ENCODE measurements at places on chromosomes 4 and X. TPM values are rescaled to one million over a fixed set of nuclear protein-coding genes. Genes with fewer than 3 reads are reported as not detected.

DNA sequence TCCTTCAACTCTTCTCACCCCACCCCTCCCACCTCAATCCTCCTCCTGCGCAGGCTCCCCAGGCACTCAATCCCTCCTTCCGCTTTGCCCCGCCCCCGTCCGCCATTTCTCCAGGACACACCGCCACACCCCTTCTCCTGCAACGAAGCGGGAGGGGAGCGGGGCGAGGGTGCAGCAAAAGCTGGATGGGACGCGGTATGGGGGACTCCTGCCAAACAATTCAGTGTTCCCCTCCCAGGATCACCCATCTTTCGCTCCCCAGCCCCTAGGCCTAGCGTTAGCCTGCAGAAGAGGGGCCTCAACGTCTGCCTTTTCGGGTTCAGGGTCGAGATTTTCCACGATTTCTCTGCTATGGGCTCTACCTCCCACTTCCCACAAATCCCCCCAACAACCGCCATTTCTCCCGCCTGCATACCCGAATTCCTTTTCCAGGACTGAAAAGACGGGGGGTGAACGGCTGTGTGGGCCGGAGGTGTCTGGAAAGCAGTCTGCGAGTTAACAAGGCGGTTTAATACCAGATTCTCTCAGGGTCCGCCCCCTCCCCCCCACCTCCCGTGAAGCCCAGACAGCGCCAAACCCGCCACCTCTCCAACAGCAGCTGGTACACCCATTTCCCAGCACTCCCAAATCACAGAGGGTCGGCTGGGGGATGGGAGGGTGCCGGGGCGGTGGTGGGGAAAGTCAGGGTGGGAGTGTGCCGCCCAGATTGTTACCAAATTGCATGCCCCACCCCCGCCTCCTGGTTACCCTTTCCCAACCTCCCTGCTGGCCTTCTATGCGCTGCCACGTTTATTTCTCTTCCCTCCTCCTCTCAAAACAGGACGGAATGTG, 774 bp downstream of the ARMCX2 start:
- peak; percentile 80 for DNase-seq

Gene FAM53A
- total RNA-seq, result 0.61 TPM

GRCh38 chr4:36206603-36207311, 37.6 kb downstream of the ARAP2 start:
- DNase-seq, result no peak

GRCh38 chr4:79178760-79179159, 147.1 kb downstream of the NAA11 start:
- DNase-seq, result peak; percentile 23

GRCh38 chr4:152856960-152857359, 77.2 kb downstream of the ARFIP1 start:
- no peak for DNase-seq

GRCh38 chrX:118038614-118039365, 77.8 kb downstream of the KLHL13 start:
- no peak for DNase-seq

- no peak for DNase-seq
Observed at GRCh38 chr4:32991663-32992062, 2271.5 kb downstream of the PCDH7 start.

DNA sequence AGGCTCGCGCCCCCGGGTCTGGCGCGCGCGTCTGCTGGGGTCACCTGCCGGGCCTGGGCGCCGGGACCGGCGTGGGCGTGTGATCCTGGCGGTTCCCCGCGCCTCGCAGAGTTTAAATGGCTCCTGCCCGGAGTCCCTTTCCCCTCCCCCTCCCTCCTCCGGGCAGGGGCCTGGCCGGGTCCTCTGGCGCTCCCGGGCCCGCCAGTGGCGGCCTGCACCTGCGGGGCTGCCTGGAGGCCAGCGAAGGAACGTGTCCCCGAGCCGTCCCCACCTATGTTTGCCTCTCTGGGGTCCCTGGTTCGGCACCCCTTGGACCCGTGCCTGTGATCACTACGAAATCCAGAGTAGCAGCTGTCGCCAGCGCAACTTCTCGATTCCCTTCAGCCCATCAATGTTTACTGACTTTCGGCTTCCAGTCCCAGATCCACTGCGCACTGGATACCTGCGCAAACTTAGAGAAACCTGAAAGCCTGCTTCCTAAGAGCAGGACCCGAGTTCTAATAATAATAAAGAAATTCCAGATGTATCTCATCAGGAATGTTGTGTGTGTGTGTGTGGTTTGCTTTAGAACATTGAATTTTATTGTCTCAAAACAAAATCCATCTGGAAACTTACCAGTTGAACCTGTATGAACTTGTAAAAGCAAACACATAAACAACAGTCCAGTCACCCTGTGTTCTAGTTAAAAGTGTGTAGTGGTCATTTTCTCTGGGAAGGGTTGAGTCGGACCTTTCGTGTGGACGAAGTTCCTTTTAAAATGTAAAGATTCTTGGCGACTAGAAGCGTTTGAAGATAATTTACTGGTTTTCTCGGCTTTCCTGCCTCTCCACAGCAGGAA, 788 bp downstream of the SHROOM2 start:
- DNase-seq, result no peak

Gene CXXC4
- total RNA-seq, result 1.4 TPM

Gene DCX
- 0.14 TPM for total RNA-seq

GRCh38 chrX:44906542-44906941, 33.6 kb downstream of the KDM6A start:
- DNase-seq, result no peak

GRCh38 chrX:65706041-65706828, 38.8 kb downstream of the MSN start:
- DNase-seq, result no peak

DNA sequence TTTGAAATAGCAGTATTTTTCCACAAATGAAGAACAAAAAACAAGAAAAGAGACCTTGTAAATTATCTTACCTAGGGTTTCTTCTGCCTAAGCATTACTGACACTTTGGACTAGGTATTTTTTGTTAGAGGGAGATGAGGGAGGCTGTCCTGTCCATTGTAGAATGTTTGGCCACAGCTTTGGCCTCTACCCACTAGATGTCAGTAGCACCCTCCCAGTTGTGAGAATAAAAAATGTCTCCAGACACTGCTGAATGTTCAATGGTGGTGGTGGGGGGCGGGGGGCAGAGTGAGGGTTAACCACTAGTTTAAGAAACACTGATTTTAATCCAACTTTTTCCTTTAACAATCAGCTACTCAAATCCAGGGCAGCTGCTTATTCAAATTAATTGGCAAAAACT, 25.8 kb downstream of the OTUD4 start:
- DNase-seq, result no peak

- peak; percentile 16 for DNase-seq
Observed at GRCh38 chrX:8783097-8783713, 18.0 kb downstream of the FAM9A start.

Gene ACSL1
- total RNA-seq, result 39.4 TPM

Gene WDFY3
- 51.8 TPM for total RNA-seq

GRCh38 chrX:64842492-64842891, 133.8 kb downstream of the ZC4H2 start:
- no peak for DNase-seq

DNA sequence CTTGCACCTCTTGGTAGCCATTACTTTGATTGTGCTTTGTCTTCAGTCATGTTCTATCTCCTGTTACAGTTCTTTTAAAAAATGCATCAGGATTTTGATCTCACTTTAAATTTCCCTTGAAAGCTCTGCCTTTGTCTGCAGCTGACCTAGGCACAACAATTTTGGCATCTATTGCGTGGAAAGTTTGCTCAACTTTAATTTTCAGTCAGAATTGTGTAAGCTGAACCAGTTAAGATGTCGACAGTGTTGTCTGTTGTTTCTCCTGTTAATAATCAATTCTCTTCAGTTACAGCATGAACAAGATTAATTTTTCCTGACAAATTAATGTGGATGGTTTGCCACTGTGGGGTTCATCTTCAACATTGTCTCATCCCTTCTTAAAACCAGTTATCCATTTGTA, 34.9 kb downstream of the TIGD2 start:
- no peak for DNase-seq

- DNase-seq, result no peak
Observed at GRCh38 chr4:824461-825062, 1.4 kb downstream of the CPLX1 start.

Gene BBS12
- 3.7 TPM for total RNA-seq

DNA sequence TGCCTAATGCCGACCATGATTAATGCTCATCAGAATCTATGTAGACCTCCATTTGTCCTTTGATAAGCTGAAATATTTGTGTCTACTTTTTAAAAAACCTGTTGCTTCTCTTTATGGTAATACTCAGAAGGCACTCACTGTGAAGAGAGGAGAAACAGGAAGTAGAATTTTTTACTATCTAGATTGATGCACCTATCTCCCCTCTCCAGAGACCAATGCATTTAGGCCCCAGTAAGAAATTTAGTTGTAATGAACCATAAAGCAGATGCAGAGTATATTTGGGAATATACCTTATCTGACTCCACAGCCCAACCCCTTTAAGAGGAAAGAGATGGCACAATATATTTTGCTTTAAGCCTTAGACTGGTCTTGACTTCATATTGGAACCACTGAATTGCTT, 11.1 kb downstream of the TBL1X start:
- DNase-seq, result no peak

Gene PGRMC2
- 90.1 TPM for total RNA-seq

- DNase-seq, result no peak
Observed at GRCh38 chrX:19543951-19544381, 28.7 kb upstream of the MAP3K15 start.

- no peak for DNase-seq
Observed at GRCh38 chr4:18050448-18050847, 28.9 kb upstream of the LCORL start.

- DNase-seq, result no peak
Observed at GRCh38 chr4:99219479-99219878, 433 bp upstream of the ADH6 start.

DNA sequence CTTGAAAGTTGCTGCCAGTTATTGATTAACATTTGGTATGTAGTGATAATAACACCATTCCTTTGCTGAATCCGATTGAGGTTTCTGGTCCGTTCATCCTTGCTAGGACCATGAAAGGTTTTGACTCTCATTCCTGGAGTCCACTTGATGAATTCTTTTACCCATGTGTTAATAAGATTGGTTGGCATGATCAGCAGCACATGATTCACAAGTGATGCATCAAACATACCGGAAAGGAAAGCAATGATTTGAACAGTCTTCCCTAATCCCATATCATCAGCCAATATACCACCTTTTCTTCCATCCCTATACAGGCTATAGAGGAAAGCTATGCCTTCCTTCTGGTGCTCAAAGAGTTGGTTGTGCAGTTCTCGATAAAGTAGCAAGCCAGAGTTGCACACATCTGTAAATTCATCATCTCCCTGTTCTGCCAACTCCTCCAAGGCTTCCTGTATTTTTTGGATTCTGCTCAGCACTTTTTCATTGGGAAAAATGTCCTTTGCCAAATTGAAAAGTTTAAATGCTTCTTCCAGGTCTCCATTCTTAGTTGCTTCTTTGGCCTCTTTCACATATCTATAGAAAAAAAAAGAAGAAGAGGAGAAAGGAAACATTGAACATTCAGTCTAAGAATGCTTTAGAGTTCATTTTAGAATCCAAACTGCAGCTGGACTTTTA, 26.7 kb downstream of the PIN4 start:
- no peak for DNase-seq

DNA sequence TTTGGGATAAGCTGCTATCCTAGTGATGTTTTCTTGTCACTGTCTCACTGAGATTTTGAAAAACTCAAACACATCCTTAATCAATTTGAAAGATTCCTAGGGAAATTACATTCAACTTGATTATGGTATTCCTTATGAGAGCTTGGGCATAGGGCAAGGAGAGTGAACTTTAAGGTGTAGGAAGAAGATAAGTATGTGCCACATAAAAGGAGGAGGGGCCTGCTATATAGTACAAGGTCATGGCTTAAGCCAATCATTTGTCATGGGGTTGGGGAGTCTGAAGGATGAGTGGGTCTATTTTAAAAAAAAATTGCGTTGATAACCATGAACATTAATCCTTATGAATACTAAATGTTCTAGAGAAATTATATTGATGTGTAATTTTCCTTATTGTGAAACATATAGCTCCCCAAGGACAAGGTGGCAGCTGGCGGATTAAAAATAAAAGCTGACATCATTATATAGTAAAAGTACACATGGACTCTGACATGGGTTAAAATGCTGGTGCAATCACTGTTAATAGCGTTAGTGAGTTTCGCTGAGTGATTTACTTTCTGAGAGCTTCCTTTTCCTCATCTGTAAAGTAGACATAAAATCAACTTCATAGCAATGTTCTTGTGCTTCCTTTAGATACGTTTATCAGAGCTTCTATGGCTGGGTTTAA, 17.4 kb downstream of the GALNT7 start:
- DNase-seq, result no peak

DNA sequence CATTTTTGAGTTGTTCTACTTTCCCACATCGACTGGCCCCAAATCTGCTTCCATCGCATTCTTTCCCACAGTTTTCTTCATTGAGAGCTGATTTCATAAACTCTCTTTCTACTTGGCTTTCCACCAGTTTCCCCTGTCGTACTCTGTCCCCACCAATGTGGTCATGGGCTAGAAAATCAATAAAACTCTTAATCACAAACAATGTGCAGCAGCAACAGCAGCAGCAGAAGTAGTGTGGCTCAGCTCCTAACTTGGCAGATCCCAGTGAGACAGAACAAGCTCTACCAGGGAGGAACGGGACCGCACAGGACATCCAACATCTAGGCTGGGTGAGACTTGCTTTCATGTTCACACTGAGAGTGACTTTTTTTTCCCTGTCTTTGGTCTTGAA, 3.1 kb upstream of the SETD7 start:
- no peak for DNase-seq

DNA sequence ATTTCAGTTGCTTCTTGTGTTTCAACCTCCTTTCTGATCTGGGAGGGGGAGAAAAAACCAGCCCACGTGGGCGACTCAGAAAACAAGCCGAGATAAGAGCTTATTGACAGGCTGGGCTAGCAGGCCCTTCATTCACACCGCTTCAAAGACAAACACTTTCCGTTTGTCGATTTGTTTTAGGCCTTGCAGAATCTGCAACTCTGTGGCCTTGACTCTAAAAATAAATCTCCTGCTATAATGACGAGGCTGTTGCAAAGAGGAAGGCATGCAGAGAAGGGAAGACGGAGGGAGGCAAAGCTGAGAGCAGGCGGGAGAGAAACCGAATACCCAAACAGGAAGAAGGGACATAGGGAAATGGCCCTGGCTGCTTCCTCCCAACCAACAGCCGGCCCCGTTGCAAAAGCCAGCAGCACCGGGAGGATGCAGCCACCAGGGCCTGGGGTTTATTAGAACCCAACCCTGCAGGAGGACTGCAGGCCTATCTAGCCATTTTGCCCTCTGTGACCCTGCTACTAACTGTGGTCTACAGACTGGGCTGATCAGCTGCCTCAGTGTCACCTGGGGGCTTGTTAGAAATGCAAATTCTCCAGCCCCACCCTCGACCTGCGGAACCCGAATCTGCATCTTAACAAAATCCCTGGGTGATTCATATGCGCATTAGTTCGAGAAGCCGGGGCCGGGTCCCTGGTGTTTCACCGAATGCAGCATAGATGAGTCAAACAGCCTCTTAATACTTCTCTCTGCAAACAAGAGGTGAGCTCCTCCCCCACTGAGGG, 325.5 kb downstream of the BCOR start:
- DNase-seq, result no peak

DNA sequence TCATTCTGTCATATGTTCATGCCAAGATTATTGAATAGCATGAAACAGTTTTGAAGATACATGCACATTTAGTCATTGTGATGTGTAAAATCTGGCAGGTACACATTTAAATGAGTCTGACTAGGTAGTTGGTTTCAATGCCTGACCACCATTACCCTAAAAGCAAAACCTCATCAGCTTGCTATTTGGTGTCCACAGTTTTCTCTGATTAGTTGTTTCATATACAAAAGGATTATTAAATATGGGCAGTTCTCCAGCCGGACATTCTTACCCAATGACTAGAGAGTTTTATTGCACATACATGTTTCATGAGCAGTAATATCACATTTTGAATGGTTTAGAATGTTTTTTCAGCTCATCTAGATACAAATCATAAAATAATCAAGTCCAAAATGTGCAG, 23.7 kb downstream of the DCHS2 start:
- DNase-seq, result no peak

GRCh38 chr4:36013206-36013605, 231.1 kb downstream of the ARAP2 start:
- DNase-seq, result no peak
